Mucosa of gallbladder (tissue), 1 donor: ENCODE measurements at places on chromosomes 11 and 22.

DNA sequence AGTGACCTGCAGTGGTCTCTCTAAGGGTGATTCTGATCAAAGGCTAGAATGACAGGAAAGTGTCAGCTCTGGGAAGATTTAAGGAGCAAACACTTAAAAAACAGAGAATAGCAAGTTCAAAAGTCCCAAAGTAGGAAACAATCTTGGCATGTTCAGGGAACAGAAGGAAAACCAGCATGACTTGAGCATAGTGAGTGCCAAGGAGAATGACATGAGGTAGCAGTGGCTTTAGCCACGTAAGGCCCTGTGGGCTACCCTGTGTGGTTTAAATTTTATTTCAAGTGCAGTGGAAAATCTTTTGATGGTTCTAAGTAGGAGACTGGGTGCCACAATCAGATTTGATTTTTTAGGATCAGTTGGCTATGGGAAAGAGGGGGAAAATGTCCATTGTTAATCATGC lies 149.4 kb downstream of the WNT11 start:
- no peak for DNase-seq

GRCh38 chr11:67050139-67050538 lies 6.5 kb upstream of the RHOD start:
- no peak for DNase-seq

- no peak for DNase-seq
Measured at GRCh38 chr11:117410861-117411710, 83.4 kb downstream of the CEP164 start.

DNA sequence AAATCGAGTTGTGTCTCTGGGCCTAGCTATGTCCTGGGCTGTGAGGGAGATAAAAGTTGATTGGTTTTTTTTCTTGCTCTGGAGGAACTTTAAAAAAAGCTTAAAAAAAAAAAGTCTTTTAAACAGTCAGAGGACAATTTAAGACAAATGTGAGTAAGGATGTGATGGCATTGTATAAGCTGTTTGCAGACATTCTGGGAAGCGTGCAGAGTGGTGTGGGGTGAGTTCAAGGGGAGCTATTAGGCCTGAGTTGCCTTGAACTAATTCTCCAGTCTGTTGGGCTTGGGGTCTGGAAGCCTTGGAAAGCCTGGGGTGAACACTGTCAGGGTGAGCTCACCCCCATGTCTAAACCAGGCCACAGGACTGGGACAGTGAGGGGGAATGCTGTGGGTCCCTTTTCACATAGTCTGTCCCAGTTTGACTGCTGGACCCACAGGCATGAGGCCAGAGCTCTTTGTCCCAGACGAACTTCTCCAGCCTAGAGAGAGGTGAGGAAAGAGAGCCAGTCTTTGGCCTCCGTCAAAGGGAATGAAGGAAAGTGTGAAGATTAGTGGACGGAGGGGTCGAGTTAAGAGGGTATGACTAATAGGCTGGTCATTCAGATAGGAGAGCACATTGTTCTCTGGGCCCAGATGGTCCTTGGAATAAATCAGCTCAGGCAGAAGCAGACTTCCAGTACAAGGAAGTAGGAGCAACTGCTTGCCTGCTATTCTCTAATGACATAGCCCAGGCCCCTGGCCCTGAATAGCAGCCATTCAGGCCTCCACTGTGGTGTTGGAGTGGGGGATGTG lies 76.4 kb upstream of the NNMT start:
- DNase-seq, result no peak
